Left cardiac atrium (tissue), 4 donors: ENCODE measurements at places on chromosomes 16 and 17.

DNA sequence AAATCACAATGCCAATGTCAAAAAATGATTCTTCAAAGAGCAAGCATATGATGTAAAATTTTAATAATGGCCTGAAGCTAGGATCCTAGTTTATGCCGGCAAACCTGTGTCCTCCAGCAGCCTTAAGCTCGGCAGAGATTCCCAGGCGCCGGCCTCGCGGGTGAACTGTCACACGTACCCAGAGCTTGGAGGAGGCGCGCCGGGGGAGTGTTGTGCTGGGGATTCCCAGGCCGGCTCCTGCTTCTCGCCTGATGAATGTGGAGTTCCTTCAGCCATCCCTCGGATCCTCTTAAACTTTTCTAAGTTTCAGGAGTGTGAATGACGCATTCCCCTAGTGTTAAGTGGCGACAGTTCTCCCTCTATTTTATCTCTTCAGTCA is 19.1 kb upstream of the NTN1 start:
- peak; percentile 48 for DNase-seq

GRCh38 chr17:73439597-73439996 is 127.8 kb upstream of the CDC42EP4 start:
- no peak for DNase-seq

- DNase-seq, result no peak
Observed at GRCh38 chr17:81390029-81390872, 5.0 kb upstream of the BAHCC1 start.

- peak; percentile 40 for DNase-seq
Observed at GRCh38 chr17:20008242-20009051, 712 bp upstream of the SPECC1 start.
